DMS 273 treated with DMSO at 0.1 percent for 48 hours (cell line): ENCODE measurements at places on chromosomes 7 and 10.
A peak's percentile ranks its signal among the peaks of the same experiment; 100 is the strongest.

DNA sequence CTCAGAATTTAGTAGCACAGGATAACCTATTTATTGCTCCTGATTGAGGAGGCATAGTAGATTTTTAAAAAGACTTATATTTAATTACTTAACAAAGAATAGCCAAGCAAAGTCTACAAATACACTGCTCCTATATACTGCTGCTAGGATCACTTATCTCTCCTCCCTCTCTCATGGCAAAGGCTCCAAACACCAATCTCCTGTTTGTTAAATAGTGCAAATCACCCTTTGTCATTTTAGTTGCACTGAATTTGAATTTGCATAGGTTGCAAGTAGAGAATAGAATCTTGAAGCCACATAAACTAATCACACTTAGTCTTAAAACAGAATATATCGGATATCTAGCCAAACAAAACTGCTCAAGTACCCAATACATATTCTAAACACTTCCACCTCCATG, 219.1 kb upstream of the LRRN3 start:
- no peak for DNase-seq

- peak; percentile 94 for DNase-seq
Observed at GRCh38 chr7:108079648-108080591, 50.2 kb downstream of the LAMB4 start.

- no peak for DNase-seq
Observed at GRCh38 chr10:69179089-69179742, 818 bp upstream of the SUPV3L1 start.

DNA sequence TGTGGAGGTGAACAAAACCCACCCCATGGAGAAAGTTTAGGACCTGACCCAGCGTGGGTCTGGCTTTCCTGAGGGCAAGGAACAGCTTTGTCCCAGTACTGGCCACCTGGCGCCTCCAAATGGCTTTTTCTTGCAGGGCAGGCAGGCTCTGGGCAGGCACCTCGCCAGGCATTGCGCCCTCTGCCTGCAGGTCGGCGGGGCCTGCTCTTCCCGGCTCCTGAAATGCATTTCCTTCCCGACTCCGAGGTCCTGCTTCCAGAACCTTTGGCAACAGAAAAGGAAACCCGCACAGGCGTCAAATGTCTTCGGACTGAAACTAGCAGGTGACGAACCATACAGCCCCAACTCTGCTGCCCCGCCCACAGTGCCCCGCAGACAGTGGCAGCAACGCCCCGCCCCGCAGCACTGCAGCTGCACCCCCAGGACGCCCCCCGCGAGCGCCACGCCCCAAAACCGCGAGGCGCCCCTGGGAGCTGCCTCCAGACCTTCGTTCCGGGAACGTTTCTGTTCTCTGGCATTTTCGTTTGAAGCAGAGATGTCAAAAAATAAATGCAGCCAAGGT, 65.5 kb downstream of the C10orf143 start:
- DNase-seq: no peak

GRCh38 chr10:106252541-106252940, 912.0 kb downstream of the SORCS1 start:
- no peak for DNase-seq

- DNase-seq: no peak
Observed at GRCh38 chr10:79475877-79476276, 30.5 kb upstream of the ZCCHC24 start.

- DNase-seq: no peak
Observed at GRCh38 chr10:51564896-51565510, 134.4 kb downstream of the CSTF2T start.

- no peak for DNase-seq
Observed at GRCh38 chr10:113504423-113504822, 48.4 kb upstream of the HABP2 start.

GRCh38 chr10:98589691-98590090, 143.0 kb upstream of the HPS1 start:
- no peak for DNase-seq

DNA sequence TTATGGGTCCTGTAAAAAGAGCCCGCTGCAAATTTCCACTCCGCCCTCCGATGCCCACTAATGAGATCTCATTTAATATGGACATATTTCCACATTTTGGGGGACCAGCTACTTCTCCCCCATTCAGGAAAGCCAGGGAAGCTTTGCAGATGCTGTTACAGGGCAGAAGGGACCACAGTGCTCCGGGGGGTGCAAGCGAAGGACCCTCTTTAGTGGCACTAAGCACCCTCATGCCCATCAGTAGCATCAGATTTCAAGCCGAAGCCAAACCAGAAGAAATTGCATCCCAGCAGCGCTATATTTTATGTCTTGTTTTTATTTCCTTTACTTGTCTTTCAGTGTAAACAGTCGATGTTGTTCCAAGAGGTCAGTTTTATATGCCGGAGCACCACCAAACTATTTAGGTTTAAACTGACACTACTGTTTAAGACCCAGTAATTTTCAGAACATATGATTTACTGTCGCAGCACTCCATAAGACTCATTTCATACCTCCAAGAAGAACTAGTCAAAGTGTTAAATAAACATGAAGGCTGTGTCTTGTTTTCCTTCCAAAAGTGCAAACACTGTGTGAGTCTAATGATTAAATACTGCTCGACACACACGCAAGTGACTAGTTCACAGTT, 122.2 kb upstream of the MGMT start:
- no peak for DNase-seq

- DNase-seq: no peak
Observed at GRCh38 chr10:63720072-63720537, 198.9 kb downstream of the REEP3 start.

- DNase-seq: no peak
Observed at GRCh38 chr7:131338691-131339390, 11.2 kb downstream of the MKLN1 start.

DNA sequence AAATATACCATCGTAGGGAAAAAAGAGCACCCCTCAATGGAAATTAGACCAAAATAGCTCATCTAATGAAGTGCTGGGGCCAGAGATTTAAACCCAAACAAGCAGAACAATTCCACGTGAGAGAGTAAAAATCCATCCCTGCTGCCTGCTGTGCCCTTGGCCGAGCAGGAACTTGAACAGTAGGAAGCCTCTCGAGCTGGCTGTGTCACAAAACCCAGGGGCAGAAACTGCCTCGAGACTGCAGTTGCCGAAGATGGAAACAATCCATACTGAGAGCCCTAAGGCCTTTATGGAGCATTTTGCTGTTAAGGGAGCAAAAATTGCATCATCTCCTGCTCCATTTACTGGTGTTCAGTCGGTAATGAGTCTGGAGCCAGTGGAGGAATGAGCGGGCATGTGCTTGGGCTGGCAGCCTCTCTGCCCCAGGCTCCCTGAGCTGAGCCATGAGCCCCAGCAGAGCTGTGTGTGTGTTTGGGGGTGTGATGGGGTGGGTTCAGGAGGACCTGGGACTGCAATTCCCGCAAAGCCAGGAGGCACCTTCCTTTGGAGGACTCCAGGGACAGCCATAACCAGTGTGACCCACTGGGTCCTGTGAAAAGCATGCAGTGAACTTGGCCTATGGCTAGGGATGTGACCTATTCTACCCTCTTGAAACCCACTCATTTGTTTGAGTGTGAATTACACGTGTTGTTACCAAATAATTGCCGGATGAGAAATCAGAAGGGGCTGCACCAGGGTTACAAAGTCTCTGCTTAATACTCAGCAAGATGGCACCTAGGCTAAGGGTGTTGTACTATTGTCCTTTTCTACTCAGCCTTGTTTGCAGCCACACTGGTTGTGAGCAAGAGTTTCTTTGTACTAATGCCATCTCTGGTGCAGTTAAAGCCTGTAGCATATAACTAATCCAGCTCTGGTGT, 58.3 kb downstream of the CDHR3 start:
- no peak for DNase-seq

- no peak for DNase-seq
Observed at GRCh38 chr10:84540022-84540616, 211.7 kb downstream of the CCSER2 start.

- DNase-seq: no peak
Observed at GRCh38 chr7:50315739-50316671, 11.5 kb downstream of the IKZF1 start.

GRCh38 chr7:6642239-6642839, 5.2 kb downstream of the ZNF316 start:
- no peak for DNase-seq

DNA sequence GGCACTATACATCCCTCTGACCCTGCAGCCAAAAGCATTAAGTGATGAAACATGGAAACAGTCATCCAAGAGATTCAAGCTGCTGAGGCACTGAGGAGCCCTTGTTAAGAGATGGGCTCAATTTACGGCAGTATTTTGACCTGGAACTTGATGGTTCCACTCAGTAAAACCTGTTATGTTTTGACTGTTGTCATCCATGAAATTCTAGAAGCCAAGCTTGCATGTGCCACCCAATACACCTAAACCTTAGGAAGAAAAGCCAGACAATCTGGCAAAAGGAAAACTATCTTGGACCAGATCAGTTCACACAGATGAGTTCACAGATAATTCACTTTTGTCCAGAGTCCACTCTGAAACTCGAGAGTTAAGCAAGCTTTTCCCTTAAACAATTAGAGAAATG, 53.2 kb downstream of the ICA1 start:
- DNase-seq: no peak

GRCh38 chr10:101817337-101818118, 716 bp downstream of the OGA start:
- DNase-seq: no peak

GRCh38 chr7:131057015-131057793, 270.5 kb upstream of the MKLN1 start:
- no peak for DNase-seq

DNA sequence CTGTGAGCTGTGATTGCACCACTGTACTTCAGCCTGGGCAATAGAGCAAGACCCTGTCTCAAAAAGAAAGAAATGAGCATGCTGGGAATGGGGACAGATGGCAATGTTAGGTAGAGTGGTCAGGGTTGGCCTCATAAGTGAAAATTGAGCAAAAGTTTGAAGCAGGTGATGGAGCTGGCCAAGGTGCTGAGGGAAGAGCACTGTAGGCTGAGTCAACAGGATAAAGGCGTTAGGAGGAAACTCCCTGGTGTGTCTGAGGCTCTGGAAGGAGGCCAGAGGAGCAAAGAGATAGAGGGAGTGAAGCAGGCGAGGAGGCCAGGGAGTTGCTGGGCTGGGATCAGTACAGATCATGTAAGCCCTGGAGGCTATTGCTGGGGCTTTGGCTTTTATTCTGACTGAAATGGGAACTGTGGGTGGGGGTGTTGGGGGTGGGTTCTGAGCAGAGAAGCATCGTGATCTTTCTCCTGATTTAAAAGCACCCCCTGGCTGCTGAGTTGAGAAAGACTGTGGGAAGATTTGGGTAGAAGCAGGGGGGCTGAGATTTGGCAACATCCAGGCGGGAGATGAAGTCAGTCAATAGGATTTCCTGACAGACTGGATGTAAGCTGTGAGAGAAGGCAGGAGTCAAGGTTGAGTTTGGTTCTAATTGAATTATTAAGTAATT, 52.5 kb upstream of the VKORC1L1 start:
- DNase-seq: no peak

DNA sequence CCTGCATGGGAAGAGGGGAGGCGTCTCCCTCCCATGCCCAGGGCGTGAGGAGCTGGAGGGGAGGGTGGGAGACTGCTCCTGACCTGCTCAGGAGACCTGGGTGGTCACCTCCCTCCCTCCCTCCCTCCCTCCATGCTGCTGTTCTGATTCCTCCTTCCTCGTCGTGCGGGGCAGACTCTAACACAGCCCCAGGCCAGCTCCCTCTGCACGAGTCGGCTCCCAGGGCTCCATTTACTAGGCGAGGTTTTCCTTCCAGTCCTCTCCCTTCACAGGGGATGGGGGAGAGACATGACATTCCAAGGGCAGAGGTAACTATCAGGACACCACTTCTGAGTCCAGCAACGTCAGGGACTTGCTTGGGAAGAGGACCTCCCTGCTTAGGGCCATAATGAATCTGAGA, 23.6 kb downstream of the VIPR2 start:
- no peak for DNase-seq

- no peak for DNase-seq
Observed at GRCh38 chr10:81514811-81515210, 360.2 kb upstream of the NRG3 start.

- DNase-seq: no peak
Observed at GRCh38 chr7:26574476-26574875, 282.8 kb downstream of the SNX10 start.

DNA sequence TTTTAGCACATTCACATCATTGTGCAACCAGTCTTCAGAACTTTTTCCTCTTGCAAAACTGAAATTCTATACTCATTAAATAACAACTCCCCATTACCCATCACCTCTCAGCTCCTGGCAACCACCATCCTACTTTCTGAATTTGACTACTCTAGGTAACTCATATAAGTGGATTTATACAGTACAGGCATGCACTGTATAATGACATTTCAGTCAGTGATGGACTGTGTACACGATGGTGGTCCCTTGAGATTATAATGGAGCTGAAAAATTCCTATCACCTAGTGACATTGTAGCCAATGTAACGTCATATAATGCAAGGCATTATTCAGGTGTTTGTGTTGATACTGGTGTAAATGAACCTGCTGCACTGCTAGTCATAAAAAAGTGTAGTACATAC, 60.1 kb downstream of the BTRC start:
- no peak for DNase-seq

DNA sequence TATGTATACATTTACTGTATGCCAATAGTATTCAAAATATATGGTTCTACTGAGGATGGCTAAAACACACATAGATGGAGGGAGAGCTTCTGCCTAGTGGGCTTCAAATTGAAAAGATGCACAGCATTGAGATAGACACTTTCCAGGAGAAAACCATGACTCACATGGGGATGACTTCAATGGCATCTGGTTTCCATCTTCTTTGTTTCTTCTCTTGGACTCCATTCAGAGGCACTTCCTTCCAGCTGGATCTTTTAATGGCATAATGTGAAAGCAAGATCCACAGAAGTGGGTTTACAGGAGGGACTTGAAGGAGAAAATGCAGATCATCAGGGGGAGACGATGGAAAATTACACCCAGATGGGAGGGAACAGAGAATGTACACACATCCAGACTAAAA, 84.9 kb downstream of the ZNF365 start:
- DNase-seq: no peak

- no peak for DNase-seq
Observed at GRCh38 chr10:113359655-113360054, 193.2 kb upstream of the HABP2 start.

- no peak for DNase-seq
Observed at GRCh38 chr10:70302292-70302691, 18.5 kb upstream of the NPFFR1 start.

- peak; percentile 94 for DNase-seq
Observed at GRCh38 chr7:128867842-128868623, 5.4 kb downstream of the ATP6V1F start.

- no peak for DNase-seq
Observed at GRCh38 chr7:108235451-108236061, 105.4 kb upstream of the LAMB4 start.

DNA sequence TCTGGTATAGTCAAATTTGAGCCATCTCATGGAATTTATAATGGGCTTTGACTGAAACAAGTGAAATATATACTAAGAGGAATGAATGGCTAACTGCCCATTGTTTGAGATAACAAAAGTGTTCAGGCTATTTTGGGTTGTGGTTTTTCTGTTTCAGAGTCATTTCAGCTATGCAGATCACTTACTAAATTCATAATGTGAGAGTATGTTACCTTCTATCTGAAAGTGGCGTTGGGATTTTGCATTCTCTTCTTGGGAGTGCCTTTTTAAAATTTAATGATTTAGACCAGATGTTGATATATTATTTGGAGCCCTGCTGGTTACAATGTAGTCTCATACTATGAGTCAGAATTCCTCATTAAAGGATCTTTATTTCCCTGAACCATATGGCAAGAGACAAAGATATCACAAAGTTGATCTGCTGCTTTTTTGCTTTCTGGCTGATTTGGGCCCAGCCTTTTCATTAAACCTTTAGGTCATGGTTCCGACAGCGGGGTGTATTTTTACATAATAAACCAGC, 10.4 kb downstream of the VCL start:
- DNase-seq: peak; percentile 80

GRCh38 chr10:30818010-30818660, 188.6 kb upstream of the LYZL2 start:
- no peak for DNase-seq
